GM13977 (cell line): ENCODE measurements at places on chromosomes 7 and 10.

- no peak for DNase-seq
These were observed 516.7 kb downstream of the PARD3 start for GRCh38 chr10:34298346-34298818.

DNA sequence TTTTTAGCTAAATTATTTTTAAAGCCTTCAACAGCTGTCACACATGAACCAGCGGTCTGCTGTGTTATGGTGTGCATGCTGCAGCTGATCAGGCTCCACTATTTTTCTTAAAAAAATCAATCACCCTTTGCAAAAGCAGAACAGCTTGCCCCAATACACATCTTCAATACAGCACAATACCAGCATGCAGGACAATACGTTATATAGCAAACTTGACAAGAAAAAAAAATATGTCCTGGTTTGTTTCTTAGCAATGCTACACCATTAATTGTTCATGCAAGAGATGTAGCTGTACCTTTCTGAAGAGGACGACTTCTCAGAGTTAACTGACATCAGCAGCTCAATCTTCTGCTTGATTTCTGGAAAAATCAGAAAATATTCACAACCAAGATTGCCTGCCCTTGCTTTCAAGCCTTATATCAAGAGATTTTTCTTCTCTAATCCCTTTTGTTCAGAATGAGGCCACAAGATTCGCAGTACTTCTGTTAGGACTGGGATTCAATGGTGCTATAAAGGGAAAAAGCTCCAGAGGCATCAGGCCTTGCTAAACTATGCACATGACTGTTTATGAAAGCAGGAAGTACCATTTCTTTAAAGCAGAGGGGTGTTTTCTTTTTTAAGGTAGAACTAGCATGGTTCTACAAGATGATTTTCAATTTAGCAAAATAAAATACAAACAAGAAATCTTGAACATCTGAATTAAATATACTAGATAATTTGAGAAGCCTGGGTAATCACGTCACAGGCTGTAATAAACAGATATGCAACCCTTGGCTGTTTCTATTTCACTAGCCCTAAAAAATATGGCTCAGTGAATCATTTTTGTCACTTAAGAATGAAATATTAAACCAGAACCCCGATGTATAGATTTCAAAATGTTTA is 120.0 kb downstream of the SRPK2 start:
- peak; percentile 54 for DNase-seq

- no peak for DNase-seq
These were observed 190.6 kb downstream of the DIP2C start for GRCh38 chr10:498760-499435.

DNA sequence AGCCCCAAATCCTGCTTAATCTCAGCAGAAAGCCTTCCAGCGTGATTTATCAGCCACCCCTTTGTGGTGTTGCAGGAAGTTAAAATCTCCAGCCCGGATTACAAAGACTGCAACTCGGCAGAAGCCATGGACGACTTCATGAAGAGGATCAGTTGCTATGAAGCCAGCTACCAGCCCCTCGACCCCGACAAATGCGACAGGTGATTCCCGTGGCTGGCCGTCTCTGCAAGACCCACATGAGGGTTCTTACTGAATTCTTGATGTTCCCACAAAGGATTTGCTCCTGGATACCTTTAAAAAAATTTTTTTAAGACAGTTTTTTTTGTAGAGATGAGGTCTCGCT is 16.7 kb downstream of the PFKFB3 start:
- no peak for DNase-seq

GRCh38 chr10:69498711-69499471 is 47.6 kb downstream of the TSPAN15 start:
- no peak for DNase-seq

GRCh38 chr7:17307969-17308648 is 9.7 kb downstream of the AHR start:
- DNase-seq: no peak

GRCh38 chr10:69092959-69093850 is 5.3 kb downstream of the SRGN start:
- DNase-seq: peak; percentile 59

GRCh38 chr10:6741541-6741941 is 161.5 kb upstream of the PRKCQ start:
- DNase-seq: no peak
